Activated T-helper 1 cell treated with anti-CD3 and anti-CD28 coated beads, Interleukin-2, amount 50 U/mL, for 16 hours (primary cell): ENCODE measurements at places on chromosomes 1 and 21.

GRCh38 chr1:240242601-240243144 is 151.0 kb downstream of the FMN2 start:
- no peak for DNase-seq

DNA sequence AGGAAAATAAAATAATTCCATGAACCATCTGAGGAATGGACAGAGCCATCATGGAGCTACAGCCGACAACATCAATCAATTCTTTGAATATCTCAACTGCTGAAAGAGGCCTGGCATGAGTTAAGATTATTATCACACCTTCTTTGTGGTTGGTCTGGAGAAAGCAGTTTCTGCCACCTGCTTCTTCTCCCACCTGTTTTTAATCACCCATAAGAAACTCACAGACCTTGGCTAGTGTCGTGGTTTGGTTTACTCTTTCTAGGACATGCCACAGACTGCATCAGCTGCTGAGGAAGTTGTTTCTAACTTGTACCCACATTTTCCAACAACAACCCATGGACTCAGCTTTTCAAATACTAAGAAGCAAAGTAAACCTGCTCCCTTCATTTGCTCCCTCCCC is 65.6 kb downstream of the NTPCR start:
- no peak for DNase-seq

DNA sequence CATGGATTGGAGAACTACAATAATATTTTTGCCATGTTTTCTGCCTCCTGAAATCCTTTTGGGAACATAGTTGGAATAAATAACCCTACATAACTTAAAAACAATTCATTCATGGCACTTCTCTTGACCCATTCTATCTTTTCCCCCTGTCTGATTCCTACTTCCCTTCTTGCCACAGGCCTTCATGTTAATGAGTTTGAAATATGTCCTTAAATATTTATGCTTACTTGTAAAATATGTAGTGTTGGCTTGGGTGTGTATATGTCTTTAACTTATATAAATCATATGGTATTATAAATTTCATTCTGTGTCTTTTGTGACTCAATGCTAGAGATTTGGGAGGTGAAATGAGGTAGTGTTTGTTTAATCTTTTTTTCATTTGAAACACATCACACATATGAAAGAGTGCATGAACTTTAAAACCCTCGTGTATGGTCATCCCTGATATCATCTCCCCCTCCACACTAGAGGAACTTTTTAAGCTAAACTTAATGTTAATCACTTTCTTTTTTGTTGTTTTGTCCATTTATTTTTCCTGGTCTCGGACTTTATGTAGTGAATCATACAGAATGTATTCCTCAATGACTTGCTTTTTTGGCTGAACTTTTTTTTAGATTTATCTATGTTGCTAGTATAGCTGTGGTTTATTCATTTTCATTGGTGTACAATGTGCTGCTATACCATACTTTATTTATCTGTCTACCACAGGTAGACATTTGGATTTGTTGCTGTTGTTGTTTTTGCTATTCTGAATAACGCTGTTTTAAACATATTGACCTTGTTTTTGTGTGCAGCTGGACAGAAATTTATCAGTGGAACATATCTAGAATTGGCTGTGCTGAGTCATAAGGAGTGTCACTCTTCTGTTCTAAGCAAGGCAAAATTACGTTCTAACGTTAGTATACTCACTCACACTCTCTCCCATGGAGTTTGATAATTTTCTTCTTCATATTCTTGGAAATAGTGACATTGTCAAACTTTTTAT is 441.6 kb downstream of the PLPP3 start:
- no peak for DNase-seq

DNA sequence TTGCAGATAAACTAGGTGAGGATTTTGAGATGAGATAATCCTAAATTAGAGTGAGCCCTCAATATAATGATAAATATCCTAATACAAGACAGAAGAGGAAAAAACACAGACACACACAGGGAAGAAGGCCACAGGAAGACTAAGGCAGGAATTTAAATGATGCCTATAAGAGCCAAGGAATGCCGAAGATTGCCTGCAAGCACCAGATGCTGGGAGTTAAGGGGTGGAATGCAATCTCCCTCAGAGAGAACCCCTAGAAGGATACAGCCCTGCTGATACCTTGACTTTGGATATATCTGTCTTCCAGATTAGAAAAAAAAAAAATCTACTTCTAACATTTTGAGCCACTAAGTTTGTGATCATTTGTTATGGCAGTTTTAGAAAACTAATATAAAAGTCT is 299.7 kb upstream of the PRMT6 start:
- DNase-seq, result no peak

DNA sequence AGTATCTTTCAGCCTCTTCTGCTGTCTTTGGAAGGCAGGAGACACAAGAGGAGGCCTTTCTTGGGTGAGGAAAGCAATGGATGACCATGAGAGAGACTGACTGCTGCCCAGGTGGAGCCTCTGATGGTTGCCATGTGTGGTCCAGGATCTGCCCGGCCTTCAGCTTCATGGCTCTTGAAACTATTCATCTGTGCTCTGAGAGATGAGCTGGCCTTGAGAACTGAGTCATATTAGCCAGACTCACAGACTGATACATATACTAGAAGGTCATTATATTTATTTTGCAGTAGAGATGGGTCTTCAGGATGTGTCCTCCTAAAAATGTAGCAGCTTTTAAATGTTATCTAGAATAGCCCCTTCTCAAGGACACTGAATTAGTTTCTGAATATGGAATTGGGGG is 33.7 kb downstream of the PTGFRN start:
- no peak for DNase-seq

DNA sequence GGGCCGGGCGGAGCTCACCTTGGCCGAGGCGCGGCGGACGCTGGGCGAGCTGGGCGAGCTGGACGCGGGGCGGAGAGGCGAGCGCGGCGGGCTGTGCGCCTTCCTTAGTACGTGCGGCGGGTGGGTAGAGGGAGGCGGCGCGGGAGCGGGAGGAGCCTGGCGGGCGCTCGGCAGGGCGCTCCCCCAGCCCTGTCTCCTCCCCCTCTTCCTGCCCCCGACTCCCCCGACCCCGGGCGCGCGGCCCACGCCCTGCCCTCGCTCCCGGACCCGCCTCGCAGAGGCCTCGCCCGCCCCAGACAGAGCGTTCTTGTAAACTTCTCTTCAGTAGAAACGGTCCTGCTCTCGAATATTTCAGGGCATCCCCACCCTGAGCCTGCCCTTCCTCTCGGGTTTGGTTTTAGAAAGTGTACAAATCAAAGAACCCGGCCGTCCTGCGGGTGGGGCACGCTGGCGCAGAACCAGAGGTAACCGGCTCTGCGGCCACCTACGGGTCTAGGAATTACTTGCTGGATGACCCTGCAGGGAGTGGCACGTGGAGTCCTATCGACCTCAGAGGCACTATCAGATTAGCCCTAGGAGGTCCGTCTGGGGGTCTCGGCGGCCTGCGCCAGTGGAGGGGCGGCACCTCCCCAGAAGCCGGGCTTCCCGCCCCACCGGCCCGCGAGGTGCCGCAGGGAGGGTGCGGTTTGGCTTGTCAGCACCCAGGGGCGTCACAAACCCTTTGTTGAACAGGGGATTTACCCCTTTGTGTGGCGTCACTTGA is at the start of gene S100A10:
TSS of gene S100A10 (minus strand) at position 126 of the 763 bp plus-strand sequence. CDS start 7,629 bp downstream, outside the sequence.
- DNase-seq, result peak; percentile 69
